Activated CD4-positive, alpha-beta T cell treated with anti-CD3 and anti-CD28 coated beads for 36 hours (primary cell): ENCODE measurements at places on chromosomes 11 and 22.

DNA sequence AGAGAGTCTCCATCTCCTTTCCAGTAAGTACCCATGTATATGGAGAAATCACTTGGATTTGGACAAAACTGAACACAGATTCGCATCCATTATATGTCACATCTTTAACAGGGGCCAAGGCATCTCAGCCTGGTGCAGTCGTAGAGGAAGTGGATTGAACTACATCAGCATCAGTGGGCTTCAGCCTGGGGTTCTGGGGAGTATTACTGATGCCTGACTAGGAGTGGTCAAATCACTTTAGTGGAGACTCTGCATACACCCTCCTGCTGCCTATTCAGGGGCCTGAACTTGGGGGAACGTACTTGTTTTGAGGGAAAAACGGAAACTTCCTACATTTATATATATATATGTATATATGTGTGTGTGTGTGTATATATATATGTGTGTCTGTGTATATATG, 72.8 kb downstream of the GAB4 start:
- DNase-seq: no peak

DNA sequence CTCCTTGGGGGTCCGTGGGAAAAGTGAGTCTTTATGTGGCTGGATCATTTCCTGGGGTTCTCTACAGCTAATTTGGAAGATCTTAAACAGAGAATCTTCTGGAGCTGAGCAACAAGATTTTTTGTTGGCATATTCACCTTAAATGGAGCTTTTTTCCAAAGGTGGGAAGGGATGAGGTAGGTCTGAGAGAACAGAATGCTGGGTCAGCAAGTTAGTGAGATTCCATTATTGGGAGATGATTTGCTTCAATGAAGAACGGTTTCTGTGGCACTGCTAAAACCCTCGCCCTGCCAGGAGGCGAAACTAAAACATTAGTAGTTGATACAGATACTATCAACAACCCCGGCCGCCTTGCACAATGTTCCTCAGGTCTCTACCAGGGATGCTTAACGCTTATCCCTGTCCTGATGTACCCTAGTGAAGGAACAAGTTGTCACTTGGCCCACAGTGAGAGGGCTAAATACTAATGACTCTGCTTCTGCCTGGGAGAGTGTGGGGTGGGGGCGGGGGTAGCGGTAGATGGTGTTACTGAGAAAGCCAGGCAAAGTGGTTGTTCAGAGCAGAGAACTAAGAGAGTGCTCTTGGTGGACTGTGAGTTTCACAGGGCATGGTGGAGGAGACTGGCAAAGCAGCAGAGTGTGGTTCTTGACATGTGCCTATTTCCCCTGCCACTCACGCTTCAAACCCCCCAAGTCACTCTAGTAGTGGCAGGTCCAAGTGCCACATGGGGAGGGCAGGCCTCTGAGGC, 63.7 kb upstream of the CYP2D6 start:
- DNase-seq: no peak

- peak; percentile 21 for DNase-seq
Measured at GRCh38 chr11:17513853-17514252, 30.4 kb downstream of the USH1C start.

- DNase-seq: no peak
Measured at GRCh38 chr11:119625206-119625978, 103.6 kb downstream of the NECTIN1 start.

- no peak for DNase-seq
Measured at GRCh38 chr22:48555606-48556005, 1272.1 kb downstream of the BRD1 start.
